Stimulated activated CD8-positive, alpha-beta memory T cell treated with anti-CD3 and anti-CD28 coated beads, Interleukin-15, amount 100 ng/mL, for 1 hour (primary cell): ENCODE measurements at places on chromosomes 5 and 9.

- DNase-seq = no peak
Observed at GRCh38 chr9:126893079-126893478, 21.5 kb upstream of the RALGPS1 start.

DNA sequence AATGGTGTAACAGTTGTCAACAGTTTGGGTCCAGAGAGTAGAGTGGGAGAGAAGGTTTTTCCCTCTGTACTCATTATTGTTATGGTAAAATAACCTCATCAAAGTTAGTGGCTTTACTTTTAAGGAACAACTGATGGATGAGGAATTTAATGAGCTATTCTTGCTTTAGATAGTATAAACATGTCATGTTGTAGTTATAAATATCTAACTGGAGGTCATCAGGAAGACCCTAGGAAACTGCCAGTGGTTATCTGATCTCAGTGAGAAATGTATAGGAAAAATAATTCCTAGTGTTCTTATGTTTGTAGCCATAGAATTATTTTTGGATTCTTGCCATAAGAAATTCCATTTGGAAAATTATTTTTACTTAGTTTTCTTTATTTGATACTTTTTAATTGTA, 4.1 kb downstream of the ERCC6L2 start:
- no peak for DNase-seq

DNA sequence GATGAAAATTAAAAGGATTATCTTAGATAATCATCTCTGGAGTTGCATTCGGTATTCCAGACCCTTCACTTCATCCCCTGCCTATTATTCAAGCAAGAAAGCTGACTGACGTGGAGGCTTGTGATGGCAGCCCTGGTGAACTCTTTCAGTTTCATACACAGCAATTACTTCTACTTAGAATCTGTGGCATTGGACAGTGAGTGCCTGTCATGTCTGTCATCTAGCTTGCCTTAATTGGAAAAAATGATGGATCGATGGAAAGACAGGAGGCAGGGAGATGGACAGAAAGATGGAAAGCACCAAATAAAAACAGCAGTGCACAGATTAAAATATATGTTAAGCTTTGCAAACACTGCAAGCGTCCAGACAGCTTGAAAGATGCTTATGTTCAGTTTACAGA, 1371.0 kb upstream of the CDH6 start:
- DNase-seq = no peak

DNA sequence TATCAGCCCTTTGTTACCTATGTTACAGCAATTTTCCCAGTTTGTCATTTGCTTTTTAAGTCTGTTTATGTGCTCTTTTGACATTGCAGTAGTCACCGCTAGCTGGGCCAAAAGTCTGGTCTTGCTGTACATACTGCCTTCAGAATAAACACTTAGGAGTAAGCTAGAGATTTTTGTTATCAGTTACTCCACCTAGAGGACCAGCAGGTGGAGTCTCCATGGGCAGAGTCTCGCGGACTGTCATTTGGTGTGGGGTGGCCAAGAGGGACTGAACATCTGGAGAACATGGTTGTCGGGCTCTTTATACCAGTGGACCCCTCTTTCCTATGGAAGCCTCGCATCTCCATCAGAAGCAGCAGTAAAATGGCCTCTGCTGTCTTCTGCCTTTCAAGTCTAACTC, 10.8 kb upstream of the MGAT1 start:
- no peak for DNase-seq

- DNase-seq = no peak
Observed at GRCh38 chr5:170985486-170985885, 123.7 kb downstream of the RANBP17 start.

DNA sequence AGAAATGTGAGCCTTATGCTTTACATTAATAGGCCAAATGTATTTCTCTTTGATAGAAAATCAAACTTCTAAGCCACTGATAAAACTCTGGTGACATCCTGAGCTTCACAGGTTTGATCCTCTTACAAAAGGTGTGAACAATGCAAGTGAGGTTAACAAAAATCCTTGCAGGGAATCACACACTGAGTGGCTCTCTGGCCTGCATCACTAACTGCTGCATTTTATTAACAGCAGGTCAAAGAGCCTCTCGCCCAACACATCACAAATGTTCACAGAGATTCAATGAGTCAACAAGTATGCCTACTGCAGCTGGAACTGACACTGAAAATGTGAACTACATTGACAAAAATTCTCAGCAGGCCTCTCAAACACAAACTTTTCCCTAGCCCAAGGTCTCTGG, 122.3 kb downstream of the SEMA5A start:
- no peak for DNase-seq

GRCh38 chr5:124583469-124584350, 162.7 kb downstream of the ZNF608 start:
- DNase-seq = no peak

DNA sequence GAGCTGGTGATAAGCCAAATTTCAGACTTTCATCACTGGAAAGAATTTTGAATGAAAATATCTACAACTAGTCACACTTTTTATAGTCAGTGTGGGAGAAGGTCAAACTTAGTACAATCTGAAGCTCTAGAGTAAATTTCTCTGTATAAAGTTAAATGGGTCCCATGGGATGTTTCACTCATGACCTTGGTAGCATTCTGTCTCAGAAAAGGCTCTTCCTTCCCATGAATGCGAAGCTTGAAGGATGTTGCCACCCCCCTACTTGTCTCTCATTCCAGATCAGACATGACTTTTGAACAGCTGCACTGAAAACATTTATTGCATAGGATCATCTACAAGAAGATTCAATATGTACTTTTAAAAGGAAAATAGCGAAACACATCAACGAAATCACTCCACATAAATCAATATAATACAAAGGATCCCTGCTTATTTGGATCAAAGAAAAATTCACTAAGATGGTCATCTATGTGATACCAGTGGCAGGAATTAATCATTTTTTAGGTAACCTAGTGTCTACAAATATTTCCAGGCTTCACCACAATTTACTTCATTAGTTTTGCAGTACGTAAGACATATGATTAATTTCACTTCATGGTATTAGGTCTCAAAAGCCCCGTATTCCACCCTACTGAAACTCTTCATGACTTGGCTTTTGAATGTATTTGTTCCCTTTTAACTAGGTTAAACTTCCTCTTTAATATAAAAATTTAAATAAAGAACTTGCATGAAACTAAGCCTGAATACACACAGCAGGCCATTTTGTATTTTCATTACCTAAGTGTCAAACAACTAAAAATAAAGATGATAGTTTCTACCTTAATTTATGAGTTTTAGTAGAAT, 4.4 kb downstream of the ST8SIA4 start:
- DNase-seq = no peak

- no peak for DNase-seq
Observed at GRCh38 chr9:134593286-134594077, 48.1 kb upstream of the COL5A1 start.

DNA sequence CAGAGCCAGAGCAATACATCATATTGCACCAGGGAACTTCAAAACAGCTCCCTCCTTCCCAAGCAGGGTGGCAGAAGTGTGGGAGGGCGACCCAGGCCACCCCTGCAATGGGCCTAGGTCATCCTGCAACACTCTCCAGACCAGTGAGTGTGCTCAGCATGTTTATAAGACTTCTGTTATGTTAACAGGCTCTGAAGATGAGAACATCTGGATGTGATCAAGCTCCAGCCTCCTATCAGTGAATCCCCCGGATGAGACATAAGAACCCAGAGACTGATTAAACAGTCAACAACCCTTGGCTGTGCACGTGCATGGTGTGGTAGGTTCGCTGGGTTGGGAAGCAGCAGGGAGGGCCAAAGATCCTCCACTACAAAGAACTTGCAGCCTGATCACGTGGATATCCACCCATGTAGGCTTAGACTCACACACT, 63.3 kb downstream of the ABCA1 start:
- no peak for DNase-seq

GRCh38 chr5:128470663-128471062, 67.4 kb downstream of the FBN2 start:
- no peak for DNase-seq

DNA sequence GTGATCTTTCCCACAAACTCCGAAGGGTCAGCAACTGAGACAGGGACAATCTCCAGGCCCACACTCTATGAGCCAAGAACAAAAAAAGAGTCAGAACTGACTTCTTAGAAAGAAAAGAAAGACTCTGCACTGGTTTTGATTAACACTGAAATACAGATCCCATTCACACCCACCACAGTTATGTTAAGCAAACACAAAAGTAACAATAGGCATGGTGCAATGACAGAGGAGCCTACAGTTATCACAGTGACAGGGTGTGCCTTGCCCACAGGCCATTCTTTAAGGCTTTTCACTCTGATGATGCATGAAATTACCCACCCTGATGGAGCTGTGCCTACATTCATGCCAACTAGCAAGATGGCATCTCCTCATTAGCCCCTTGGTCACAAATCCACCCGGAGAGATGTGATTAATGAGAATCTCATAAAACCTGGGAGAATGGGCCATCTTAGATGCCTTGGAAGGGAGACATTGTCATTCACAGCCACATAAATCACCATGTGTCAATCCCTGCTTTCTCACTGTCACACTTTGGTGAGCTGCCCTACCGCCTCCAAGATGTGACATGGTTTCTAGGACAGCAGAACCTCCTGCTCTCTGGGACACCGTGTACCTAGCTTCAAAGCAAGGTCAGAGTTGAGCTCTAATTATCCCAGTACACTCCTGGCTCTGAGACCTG, 27.6 kb upstream of the FSTL4 start:
- no peak for DNase-seq

DNA sequence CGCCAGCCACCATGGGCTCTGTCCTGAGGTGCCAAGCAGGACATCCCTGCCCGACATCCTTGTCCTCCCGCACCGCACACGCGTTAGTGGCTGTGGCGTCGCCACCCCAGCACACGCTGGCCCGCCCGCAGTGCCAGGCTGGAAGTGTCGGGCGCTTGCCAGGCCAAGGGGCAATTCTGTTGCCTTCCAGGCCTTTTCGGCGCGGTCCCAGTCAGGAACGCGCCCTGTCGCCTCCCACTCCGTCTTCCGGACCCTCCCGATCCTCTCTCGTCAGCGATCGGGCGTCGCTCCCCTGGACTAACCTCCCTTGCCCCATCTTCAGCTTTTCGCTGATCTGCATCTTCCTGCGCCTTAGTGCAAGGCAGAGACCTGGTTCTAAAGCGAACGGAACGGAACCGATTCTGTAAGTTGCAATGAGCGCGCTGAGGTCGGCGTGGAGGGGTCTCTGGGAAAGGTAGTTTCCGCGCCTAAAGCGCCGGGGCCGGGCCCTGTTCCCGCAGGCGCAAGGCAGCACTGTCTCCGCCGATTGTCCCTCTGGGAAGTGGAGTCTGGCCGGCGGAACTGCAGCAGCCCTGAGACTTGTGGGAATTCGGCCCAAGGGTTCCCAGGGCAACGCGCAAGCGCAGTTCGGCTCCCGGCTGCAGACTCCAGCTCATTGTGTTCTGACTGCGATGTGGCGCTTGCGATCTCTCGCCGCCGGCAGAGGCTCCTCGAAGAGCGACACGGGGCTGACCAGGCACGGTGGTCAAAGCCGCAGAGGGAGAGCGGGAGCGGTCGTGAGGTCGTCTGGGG, at the start of gene ZNF454:
TSS of gene ZNF454 (plus strand) at position 630 of the 792 bp plus-strand sequence. CDS start 1,594 bp downstream, outside the sequence.
- DNase-seq = no peak

DNA sequence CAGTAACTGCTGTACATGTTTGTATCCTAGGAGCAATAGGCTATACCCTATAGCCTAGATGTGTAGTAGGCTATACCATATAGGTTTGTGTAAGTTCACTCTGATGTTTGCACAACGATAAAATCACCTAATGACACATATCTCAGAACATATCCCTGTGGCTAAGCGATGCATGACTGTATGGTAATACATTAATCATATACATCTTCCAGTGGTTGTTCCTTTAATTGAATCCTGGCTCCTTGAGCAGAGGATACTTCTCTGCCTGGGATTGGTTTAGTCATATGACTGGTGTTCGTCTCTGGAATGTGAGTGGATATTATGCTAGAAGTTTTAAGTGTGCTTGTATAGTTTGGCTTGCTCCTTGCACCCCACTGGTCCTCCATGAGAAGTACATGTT, 425.8 kb downstream of the MAN2A1 start:
- no peak for DNase-seq

DNA sequence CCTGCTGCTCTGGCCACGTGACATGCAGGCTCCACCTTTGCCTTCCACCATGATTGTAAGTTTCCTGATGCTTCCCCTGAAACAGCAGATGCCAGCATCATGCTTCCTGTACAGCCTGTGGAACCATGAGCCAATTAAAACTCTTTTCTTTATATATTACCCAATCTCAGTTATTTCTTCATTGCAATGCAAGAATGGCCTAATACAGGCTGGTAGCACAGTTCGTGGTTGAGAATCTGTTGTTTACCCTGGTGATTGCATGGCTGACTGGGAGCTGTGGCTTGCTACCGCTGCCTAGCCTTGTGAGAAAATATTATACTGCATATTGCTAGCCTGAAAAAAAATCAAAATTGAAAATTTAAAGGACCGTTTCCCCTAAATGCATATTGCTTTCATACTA, 44.8 kb upstream of the PTPN3 start:
- DNase-seq = no peak

GRCh38 chr5:133928587-133929393, 39.6 kb downstream of the C5orf15 start:
- no peak for DNase-seq

DNA sequence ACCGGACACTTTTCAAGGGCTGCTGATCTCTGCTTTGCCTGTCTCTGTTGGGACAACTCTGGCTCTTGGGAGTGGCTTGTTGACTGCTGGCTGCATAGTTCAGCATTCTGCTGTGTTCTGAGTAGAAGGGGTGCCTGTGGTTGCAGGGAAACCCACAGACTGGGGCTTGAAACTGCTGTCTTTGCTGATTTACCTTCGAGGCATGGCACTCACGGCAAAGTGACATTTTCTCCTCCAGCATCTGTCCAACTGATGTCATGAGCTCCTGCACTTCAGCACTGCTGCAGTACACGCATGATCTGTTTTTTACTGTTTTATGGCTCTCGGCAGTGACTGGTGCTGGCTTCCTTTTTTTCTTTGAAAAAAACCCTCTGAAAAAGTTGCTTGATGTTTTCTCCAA, 69.2 kb downstream of the SPATA31D1 start:
- no peak for DNase-seq

DNA sequence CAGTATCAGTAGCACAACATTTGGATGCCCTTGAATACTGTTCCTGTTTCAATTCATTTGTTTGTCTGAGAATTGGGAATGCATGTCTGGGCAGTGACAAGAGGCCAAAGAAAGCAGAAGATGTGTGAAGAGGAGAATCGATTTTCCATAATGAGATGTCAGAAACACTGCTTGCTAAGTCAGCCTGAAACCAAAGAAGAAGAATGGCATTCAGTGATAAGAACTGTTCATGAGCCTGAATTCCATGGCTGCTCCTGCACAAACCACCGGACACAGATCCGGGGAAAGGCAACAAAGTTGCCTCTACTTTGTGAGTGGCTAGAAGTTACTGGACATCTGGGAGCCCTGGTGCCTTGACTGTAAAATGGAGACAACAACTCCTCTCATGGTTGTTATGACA, 207.2 kb upstream of the RASEF start:
- DNase-seq = no peak

GRCh38 chr9:70594386-70594944, 180.0 kb upstream of the KLF9 start:
- no peak for DNase-seq

DNA sequence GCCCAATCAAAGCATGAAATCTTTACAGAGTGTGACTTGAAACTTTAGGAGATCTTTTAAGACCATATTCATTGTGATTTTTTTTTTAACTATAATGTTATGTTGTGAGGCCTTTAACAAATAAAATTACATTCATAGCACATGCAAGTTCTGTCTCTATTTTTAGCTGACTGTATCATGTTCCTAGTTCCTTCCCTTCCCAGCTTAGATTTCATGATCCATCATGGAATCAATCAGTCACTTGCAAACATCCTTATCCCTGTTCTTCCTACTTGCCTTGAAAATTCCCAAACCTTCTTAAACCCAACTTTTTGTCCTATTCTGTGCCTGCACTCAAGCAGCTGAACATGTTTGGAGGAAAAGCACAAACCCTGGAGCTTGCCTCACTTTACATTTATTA, 141.8 kb downstream of the DMXL1 start:
- no peak for DNase-seq
